ENCODE measurements at places on chromosomes 13 and 19.
A peak's percentile ranks its signal among the peaks of the same experiment; 100 is the strongest.

GRCh38 chr19:42245231-42245630 is 2.8 kb upstream of the GSK3A start:
- no peak for DNase-seq

- DNase-seq = no peak
These were observed 600 bp upstream of the HMGB1 start for GRCh38 chr13:30466358-30466714.

- DNase-seq = no peak
These were observed 1041.3 kb upstream of the SPRY2 start for GRCh38 chr13:81382246-81382645.

DNA sequence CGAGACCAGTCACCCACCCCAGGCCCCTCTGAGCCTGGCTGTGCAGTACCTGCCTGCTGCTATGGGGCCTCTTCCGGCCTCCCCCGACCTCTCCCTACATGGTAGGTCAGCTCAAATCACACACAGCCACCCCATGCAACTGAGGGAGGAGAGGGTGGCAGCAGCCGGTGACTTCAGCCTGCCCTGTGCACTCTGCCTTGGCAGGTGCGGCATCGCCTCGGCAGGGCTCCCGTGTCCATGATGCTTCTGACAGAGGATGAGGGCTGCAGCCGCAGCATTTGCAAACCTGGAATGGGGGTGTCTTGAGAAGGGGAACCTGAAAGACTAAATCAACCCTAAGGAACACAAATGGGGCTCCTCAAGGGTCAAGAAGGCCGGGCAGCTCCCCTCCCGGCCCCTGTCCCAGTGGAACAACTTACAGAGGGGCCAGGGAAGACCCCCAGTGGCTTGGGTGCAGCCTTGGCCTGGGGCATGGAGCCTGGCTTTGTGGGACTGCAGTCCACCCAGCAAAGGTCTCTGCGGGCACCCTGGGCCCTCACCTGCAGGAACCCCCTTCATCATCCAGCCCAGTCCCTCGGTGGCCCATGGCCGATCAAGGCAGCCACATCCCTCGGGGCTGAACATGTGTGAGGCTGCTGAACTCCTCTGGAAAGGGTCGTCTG is 6.7 kb downstream of the TEX29 start:
- DNase-seq = no peak

GRCh38 chr13:95217920-95218830 is 83.1 kb downstream of the ABCC4 start:
- no peak for DNase-seq

DNA sequence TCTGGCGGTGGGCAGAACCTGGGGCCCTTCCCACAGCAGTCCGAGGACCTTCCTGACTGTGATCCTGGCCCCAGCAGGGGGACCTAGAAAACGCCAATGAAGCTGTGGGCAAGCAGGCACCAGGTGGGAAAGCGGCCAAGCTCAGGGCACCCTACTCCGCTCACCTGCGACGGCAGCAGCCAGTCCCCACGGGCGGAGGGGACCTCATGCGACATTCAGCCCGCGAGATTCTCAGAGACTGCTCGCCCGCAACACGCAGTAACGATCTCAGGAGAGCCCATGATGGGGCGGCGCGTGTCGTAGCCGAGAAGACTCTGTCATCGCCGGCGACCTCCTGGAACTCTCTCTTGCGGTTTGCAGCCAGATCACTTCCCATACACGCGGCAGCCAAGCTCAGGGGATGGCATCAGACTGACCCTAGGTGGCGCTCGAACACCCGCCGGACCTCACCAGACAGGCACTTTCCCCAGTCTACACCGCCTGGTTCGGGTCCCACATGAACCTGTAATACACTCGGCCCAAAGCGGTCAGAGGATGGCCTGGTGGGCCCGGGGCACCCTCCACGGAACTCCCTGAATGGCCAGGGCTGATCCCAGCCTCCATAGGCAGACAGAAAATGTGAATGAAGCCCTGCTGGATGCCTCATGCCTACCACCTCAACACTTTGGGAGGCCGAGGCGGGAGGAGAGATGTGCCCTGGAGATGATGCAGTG is 26.5 kb downstream of the MAN2B1 start:
- peak; percentile 94 for DNase-seq

- peak; percentile 48 for DNase-seq
These were observed 4.1 kb downstream of the DAZAP1 start for GRCh38 chr19:1411255-1412191.

DNA sequence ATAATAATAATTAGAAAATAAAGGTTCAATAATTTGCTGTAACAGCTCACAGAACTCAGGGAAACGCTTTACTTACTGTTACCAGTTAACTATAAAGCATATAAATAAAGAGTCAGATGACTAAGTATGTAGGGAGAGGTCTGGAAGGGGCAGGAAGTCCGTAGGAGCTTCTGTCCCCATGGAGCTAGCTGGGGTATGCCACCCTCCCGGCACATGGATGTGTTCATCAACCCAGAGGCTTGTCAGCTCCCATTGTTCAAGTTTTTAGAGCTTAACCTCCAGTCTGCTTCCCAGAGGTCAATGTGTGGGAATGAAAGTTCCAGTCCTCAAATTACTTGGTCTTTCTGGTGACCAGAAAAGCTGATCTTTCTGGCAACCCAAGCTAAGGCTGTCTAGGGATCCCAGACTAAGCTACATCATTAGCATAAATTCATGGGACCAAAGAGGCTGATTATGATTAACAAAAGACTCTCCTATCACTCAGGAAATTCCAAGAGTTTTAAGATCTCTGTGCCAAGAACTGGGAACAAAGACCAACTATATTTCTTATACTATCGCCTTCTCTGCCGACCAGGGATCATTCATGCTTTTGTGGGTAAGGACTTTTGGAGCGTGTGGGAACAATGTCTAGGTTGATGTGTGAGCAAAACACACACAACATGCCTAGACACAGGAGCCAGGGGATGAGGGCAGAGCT is 31.7 kb upstream of the ZNF507 start:
- no peak for DNase-seq

DNA sequence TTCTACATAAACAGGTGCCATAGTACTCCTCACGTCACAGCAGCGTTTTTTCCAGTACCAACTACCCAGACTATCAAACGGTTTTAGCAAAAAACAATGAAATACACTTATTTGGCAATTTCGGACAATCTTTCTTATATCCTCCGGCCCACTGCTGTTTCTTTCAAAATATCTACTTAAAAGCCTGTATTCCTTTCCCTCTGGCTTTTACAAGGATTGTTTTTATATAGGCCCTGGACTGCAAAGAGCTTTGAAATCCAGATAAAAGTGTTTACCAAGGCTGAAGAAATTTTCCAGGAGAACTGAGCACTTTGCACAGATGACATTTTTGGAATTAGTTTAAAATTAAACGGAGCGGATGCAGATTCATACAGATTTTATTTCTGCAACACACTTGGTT is 255.9 kb upstream of the STARD13 start:
- DNase-seq = no peak

- DNase-seq = no peak
These were observed 212.2 kb downstream of the NHLRC3 start for GRCh38 chr13:39250440-39250839.

DNA sequence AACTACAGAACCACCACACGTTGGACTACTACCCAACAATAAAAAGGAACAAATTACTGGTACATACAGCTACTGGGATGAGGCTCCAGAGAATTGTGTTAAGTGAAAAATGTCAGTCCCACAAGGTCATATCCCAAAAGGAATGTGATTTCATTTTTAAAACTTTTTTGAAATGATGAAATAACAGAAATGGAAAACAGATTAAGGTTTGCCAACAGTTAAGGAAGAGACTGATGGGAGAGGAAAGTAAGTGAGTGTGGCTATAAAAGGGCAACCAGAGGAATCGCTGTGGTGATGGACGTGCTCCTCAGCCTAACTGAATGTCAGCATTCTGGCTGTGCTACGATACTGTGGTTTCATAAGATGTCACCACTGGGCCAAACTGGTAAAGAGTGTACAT is 512.8 kb downstream of the UQCRFS1 start:
- DNase-seq = no peak

DNA sequence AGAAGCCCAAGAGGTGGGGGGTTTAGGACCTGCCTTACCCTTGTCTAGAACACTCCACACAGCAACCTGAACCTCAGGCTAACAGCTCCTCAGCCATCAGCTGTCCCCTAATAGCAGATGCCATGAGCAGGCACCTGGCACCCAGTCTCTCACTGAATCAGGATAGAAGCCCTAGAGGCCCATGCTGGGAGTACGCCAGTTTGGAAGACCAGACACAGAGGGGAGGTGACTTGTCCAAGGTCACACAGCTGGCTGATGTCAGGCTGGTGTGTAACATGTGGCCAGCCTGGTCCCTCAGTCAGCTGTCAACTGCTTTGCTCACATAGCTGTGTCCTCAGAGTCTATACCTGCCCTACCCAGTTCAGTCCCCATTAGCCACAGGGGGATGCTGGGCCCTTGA is 12.8 kb upstream of the SAMD1 start:
- DNase-seq = no peak

GRCh38 chr19:16518061-16518460 is 21.9 kb downstream of the C19orf44 start:
- no peak for DNase-seq

GRCh38 chr19:31118986-31119385 is 230.2 kb downstream of the TSHZ3 start:
- no peak for DNase-seq

GRCh38 chr13:51276636-51277035 is 54.4 kb downstream of the FAM124A start:
- no peak for DNase-seq

GRCh38 chr19:40932008-40932959 is 50.3 kb upstream of the CYP2A7 start:
- no peak for DNase-seq

- DNase-seq = no peak
These were observed 42.3 kb downstream of the ZNF493 start for GRCh38 chr19:21439201-21439751.

DNA sequence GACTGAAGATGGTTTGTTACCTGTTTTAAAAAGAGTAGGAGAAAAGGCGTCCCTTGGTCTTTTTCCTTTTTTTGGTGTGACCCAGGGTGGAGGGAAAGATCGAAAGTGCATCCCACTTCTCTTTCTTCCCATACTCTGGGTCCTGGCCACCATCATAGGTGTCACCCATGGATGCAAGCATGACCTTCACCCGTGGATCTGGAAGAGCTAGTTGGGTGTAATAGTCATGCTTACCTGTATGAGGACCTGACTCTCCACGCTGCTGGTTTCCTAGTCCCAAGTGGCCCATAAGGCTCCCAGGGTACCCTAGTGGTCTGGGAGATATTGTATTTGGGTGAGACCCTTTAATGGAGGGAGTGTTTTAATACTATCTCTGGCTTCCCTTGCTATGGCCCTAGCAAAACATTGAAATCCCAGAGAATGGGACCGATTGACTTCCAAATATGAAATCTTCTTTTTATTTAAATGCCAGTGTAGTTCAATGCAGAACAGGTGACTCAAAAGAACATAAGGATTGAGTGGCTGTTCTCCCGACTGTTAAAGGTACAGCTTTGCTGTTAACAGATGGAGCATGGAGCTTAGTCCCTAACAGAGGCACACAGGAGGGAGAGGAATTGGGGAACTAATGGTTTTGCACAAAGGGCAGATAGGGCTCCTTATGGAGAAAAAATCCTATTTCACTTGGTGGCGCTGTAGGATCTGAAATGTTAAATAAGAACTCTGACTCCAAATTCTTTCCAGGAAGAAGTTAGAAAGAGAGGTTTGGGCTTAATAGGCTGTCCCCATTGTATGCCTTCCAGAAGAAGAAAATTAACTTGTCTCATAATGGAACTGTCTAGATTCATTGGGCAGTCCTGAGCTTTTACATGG is 7.0 kb upstream of the ZNF550 start:
- peak; percentile 39 for DNase-seq

DNA sequence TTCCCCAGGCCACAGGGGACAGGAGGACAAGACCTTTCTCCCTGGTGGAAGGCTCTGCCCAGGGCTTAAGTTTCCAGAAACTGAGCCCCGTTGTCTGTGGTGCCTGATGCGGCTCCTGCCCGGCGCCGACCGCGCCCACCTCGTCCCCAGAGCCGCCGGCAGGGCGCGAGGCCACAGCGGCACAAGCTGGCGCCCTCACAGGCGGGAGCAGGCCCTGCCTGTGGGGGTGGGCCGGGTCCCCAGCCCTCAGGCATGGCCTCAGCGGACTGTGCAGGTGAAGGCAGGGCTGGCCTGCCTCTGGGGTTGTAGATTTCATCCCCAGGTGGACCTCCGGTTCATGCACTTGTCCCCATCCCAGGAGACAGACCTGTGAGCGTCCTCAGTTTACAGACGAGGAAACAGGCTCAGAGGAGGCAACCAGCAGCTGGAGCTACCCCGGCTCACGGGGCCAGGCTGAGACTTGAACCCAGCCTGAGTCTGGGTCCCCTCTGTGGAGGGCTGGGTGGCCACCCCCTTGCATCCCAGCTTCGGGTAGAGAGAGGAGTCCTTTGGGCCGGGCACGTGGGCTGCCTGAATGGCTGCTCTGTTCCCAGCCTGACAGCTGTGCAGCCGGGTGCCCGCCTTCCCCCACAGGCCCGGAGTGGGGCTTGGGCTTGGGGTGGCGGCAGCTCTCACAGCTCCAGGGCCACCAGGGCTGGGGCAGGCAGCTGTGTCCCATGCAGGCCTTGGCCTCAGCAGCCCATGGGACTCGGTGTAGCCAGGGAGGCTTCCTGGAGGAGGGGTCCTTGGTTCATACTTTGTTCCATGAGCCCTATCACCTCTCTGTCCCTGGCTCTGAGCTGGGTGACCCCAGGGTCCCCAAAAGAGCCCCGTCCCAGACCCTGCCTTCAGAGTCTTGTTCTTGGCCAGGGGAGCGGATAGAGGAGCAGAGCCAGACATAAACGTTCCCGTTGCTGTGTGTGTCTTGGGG is 26.8 kb downstream of the PIAS4 start:
- DNase-seq = no peak

GRCh38 chr19:49896863-49897621 is at the start of gene IL4I1:
TSS of gene IL4I1 (minus strand) at chr19:49896887. CDS start at chr19:49896160, 727 bp downstream.
- DNase-seq = no peak

- no peak for DNase-seq
These were observed 929.1 kb downstream of the PCDH9 start for GRCh38 chr13:66301006-66301405.

DNA sequence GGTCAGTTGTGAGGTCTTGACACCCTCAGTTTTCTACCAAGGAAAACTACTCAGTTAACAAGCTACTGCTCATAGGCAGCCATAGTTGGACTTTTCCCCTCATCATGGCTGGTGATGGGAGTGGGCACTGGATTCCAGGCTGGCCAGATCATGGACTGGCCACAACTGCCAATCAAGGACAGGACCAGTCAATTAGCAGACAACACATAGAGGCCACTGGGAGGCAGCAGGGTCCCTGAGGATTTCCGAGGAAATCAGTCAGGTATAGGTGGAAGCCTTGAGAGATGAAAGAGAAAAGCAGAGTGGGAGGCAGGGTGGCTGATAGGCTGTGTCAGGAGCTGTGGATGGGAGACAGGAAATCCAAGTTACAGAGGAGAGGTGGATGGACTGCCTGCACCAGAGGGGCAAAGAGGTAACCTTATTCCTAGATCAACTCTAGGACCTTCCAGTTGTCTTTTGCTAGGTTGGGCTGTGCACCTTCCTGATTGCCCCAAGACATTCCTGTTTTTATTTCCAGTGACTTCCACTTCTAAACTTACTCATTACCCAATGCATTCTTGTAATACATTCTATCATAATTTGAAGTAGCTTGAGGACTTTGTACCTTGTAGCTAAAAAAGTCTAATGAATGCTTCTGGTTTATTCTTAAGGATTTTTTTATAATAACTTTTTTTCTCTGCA is 361.8 kb downstream of the KCNRG start:
- no peak for DNase-seq
